ENCODE measurements at places on chromosomes 12 and 14.

DNA sequence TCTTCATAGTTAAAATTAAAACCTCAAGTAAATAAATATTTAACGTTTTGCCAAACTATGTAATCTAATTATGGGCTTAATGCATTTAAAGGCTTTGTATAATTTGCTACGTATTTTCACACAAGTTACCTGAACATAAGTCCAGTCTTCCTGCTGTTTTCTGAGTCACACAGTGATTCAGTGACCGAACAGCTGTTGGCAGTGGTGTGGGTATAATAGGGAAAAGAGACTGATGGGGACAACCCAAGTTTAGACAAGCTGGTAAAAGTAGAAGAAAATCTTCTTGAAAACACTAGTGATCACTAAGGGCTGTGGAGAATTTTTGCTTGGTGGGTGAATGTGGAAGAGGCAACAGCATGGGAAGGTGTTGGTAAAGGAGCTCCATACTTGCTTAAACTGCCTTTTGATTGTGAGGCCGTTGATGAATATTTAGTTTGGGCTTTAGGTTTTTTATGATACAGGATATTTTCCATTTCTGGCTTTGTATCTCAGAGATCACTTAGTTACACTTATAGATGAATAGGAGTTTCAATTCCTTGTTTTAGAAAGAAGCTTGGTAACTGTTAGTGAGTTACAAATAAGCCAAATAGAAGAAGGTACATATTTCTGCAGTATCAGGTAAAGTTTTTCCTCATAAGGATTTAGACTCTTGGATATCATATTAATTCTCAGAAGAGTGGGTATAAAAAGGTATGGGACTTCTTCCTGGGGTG lies 23.9 kb downstream of the LRRK2 start:
- DNase-seq: no peak

DNA sequence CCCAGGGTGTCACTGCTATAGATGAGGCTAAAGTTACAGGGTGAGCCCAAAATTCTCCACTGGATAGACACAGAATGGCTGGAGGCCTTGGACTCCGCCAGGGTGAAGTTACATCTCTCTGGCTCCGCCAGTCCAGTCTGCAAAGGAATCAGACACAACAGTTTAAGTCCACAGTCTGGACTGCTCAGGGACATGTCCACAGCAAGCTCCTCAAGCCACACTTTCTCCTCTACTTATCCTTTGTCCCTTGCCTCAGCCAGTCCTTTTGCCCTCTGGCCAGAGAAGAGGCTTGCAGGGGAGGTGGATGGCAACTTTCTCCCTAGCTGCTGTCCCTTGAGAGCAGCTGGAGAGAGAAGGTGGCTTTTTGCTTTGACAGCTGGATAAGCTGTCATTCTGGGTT lies 28.0 kb downstream of the PTPRB start:
- no peak for DNase-seq

- DNase-seq: no peak
These were observed 50.9 kb upstream of the CPNE8 start for GRCh38 chr12:38956337-38956736.

- DNase-seq: no peak
These were observed 20.5 kb downstream of the OR10G2 start for GRCh38 chr14:21614240-21614639.

- DNase-seq: no peak
These were observed 133.3 kb downstream of the DACT1 start for GRCh38 chr14:58771016-58771415.

DNA sequence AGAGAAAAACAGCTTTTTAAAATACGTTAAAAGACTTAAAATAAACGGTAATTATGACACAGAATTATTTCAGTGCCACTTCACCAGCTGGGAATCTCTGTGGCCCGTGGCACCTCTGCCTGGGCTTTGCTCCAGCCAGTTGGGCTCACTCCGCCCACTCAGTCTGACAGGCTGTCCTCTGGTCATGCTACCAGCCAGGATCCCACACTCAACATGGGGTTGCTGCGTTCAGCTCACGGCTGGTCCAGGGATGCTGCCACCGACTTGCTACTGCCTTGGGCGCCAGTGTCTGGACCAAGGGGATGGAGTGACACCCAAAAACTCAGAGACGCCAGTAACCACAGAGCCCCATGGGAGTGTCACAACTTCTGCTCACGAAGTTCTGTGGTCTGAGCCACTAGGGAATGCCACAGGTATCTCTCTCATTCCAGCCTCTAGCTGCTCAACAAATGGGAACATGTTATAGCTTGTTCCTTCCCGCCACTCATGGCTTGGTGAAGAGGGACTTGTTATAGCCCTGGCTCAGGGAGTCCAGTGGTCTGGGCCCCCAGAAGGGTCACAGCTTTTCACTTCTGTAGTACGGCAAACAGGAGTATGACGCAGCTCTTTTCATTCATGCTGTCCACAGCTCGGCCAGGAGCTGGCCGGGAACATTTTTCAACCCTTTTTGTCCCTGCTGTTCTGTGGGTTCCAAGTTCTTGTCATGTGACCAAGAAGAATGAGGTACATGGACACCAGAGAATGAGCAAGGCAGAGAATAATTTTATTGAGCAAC lies 23.4 kb upstream of the ATXN7L3B start:
- no peak for DNase-seq

DNA sequence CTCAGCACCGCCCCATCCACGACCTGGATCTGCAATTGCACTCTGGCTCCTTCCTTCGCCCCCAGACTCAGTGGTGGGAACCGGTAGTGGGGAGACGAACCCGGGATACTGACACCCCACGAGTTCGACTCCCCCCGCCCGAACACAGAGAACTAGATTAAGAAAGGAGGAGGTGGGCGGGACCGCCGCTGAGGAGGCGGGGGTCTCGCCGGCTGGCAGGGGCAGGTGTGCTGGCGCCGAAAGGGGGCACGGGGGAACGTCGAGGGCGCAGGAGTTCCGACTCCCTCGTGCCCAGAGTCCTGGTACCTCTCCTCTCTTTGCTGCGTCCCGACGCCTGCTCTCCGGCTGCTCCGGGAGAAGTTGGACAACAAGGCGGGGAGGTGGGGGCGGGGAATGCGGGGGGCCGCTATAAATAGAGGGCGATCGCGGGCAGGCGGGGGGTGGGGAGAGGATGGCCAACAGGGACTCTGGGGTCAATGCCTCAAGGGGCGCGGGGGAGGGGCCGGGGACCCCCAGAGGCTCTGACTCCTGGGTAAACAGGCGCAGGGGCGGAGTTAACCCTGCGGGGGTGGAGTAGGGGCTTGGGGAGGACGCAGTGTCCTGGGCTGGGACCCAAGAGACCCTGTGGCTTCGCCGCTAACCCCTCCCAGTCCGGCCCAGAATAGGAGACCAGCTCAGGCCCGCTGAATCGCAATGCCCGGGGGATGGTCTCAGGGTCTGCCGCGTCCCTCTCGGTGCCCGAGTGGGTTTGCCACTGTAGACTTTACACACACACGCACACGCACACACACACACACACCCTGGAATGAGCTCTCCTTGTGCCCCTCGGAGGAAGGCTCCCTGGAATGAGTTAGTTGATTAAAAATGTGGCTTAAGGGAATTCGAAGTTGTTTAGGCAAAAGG lies 761 bp upstream of the NDRG2 start:
- DNase-seq: no peak

GRCh38 chr14:51283402-51284085 lies 43.5 kb downstream of the TMX1 start:
- peak; percentile 43 for DNase-seq

DNA sequence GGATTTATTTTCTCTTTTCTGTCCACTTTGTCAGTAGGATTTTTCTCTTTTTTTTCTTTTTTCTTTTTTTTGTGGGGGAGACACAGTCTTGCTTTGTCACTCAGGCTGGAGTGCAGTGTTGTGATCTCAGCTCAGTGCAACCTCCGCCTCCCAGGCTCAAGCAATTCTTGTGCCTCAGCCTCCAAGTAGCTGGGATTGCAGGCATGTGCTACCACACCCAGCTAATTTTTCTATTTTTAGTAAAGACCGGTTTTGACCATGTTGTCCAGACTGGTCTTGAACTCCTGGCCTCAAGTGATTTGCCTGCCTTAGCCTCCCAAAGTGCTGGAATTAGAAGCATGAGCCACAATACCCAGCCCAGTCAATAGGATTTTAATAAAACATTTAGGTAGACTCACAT lies 21.0 kb upstream of the TBK1 start:
- no peak for DNase-seq

- no peak for DNase-seq
These were observed 1155.2 kb downstream of the TMEM121 start for GRCh38 chr14:106681568-106681967.

DNA sequence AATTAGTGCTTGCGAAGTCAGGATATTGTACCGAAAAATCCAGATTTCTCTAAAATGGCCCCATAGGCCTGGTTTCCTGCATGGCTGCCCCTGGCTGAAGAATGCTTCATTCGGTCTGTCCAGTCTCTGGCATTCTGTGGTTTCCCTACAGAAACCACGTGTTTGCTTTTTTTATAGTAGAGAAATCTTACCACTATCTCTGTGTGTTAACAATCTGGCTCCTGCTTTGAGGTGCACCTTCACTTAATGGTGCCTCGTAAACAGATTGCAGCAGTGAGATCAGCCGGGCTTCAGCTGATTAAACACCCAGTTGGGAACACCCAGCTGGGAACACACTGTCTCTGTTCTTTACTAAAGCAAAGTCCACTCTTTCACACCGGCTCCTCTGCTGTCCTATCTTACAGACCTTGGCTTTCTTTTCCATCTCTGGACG lies 6.7 kb upstream of the DNAAF2 start:
- DNase-seq: no peak

- no peak for DNase-seq
These were observed 88.3 kb downstream of the LRRK2 start for GRCh38 chr12:40312982-40313576.

GRCh38 chr14:68794851-68795596 lies 2.2 kb upstream of the ZFP36L1 start:
- peak; percentile 43 for DNase-seq

- no peak for DNase-seq
These were observed 119.6 kb upstream of the PTPRB start for GRCh38 chr12:70756791-70757190.

- peak; percentile 42 for DNase-seq
These were observed 3.1 kb downstream of the DIP2B start for GRCh38 chr12:50507930-50508329.

GRCh38 chr14:77000340-77001270 lies 27.9 kb downstream of the IRF2BPL start:
- DNase-seq: no peak
